RPMI8226 (cell line): ENCODE measurements at places on chromosomes 16 and 17.
A peak's percentile ranks its signal among the peaks of the same experiment; 100 is the strongest.

DNA sequence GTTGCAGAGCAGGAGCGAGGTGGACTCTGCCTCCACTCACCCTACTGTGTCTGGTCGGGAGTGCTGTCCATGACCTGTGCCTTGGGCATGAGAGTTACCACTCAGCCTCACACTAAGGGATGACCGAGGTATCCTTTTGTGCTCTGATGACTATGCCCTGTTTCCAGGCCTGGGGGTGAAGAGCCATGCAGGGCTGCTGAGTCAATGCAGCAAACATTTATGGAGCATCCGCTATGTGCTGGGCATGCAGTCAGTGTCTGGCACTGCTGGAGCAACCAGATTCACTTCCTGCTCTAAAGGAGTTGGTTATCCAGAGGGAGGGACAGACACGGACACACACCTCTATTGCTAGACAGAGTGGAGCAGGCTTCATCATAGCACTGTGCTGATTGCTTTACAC, 7.6 kb upstream of the HNF1B start:
- DNase-seq, result no peak

- no peak for DNase-seq
Measured at GRCh38 chr17:49987290-49987585, 7.8 kb downstream of the DLX3 start.

DNA sequence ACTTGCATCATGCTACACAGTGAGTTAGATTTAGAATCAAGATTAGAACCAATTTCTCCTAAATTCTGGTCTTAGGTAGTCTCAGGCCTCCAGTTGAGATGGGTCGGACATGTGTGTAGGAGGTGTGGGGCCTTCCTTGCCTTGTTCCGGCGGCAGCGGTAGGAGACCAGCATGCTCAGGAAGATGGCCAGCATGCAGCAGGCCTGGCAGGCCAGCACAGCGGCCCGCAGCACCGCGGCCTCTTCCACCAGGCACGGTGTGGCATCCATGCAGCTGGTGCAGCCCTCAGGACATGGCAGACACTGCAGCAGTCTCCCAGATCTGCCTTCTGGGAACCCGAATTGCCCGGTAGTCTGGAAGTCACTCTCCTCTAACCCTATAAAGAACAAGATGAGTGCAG, 6.9 kb downstream of the GPR179 start:
- no peak for DNase-seq

- no peak for DNase-seq
Measured at GRCh38 chr17:6067060-6067459, 3.1 kb upstream of the WSCD1 start.

DNA sequence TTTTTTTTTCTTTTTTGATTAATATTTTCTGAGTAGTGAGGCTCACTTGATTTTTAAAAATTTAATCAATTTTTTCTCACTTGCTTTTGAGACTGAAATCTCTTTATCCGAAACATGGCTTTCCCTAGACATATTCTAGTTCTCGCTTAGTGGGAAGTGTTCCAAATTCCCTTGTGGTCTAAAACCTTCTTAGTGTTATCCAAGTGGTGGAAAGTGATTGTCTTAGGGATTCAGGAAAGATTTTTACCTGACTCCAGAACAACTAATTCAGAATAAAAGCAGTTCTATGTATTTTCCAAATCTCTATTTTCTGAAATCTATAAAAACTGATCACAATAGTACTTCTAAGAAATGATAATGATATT, 178.8 kb downstream of the MAP2K6 start:
- DNase-seq, result no peak

DNA sequence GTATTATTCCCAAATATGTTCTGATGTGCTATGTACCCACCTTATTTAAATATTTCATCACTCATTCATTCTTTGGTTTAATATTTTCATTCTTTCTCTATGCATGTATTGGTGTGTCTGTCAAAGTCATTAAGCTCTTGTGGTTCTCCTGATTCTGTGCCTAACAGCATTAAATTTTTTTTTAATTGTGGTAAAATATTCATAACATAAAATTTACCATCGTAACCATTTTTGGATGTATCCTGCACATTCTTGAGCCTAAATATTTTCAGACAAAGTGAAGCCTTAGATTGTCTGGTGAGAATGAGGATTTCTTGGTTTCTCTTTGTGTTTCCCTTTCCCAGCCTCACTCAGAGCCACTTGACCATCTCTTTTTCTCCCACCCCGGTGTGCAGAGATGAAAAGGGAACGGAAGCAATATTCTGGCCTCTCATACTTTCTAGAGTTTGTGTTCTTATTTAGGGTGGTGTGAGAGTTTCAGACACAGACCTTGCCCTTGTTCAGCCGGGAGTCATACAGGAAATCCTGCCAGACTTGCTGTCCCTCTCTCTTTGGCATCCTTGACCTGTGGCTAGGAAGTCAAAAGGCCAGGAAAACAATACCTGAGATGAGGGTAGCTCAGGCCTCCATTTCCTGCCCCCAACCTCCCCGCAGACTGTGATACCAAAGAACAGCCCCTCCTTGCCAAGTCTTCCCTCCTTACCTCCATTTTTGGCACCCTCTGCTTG, 4.9 kb downstream of the CCL5 start:
- no peak for DNase-seq

- DNase-seq, result no peak
Measured at GRCh38 chr17:75793460-75793859, 8.9 kb downstream of the UNK start.

GRCh38 chr16:30697264-30698138, 1.5 kb upstream of the SRCAP start:
- no peak for DNase-seq

DNA sequence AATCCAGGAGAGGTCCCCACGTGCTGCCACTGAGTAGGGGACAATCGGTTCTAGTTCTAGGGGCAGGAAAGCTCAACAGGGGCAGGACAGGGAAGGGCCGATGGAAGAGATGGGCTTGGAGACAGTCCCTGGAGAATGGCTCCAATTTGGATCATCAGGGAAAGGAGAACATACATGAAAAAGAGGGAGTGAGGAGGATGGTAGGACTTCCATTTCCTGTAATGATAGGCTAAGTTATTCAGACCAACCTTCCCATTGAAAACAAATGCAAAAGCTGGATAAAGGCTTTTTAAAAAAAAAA, 20.4 kb upstream of the GPATCH8 start:
- no peak for DNase-seq

DNA sequence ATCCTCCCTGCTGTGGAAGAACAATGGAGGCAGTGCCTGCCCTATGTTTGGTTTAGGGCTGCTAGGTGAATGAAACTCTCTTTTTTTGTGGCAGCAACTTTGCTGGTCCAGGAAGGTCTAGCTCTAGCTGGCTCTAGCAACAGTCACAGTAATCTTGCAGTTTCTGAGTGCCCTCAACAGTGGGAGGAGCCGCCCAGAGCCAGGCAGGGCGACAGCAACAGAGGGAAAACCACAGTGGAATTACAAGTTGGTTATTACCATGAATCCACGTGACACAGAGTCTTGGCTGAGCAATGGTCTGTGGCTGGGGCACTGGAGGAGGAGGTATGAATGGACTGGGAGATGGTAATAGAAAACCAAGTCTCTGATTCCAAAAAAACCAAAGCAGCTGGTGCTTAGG, 10.3 kb downstream of the HSPB9 start:
- DNase-seq, result peak; percentile 58

DNA sequence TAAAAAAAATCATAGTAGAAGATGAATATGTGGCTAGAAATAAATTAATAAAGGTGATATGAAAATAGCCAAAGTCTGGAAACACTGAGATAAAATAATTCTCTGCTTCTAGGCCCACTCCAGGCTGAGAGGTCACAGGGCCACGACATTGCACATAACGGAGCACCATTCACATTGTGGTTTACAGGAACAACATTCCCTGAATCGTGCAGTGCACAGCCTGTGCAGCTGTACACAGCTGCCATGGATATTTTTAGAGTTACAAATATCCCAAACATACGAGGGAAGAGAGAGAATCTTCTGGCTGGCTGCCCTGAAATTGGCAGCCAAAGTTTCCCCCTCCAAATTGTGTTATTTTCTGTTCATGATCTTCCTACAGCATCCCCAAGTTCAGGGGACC, 68.8 kb downstream of the GSG1L start:
- no peak for DNase-seq

DNA sequence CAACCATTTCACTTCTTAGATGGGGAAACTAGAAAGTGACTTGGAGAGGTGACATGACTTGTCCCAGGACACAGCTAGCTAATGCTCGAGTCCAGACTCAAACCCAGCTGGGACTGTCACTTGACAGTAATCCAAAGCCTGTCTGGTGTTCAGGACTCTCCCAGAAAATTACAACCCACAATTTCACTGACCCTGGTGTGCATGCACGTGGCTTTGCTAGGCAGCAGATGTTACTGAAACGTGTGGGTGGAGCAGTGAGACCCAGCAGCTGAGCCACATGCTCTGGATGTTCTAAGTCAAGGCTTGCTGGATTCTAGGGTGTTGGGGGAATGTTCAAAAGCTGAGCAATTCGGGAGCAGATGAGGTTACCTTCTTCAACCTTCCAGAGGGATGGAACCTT, 364.6 kb downstream of the GRIN2A start:
- no peak for DNase-seq

DNA sequence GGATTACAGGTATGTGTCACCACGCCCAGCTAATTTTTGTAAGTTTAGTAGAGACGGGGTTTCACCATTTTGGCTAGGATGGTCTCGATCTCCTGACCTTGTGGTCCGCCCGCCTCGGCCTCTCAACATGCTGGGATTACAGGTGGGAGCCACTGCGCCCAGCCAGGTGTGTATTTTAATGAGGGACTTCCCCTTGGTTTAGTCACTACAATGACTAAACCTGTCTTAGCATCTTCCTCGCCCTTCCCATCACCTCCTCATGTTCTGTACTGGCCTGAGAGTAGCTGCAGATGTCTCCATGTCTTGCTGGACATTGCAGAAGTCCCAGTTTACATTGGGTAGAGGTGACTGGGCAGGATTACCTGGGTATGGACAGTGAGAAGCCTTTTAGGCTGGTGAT, 9.6 kb downstream of the SLC7A6 start:
- DNase-seq, result no peak
